Activated CD4-positive, alpha-beta T cell treated with anti-CD3 and anti-CD28 coated beads for 48 hours (primary cell): ENCODE measurements at places on chromosomes 2 and 18.

- no peak for DNase-seq
These were observed 78.8 kb upstream of the TTC39C start for GRCh38 chr18:23935804-23936203.

- no peak for DNase-seq
These were observed 190.5 kb downstream of the RND3 start for GRCh38 chr2:150296770-150297546.

- DNase-seq, result no peak
These were observed 632.5 kb downstream of the BCL11A start for GRCh38 chr2:59920961-59921360.

DNA sequence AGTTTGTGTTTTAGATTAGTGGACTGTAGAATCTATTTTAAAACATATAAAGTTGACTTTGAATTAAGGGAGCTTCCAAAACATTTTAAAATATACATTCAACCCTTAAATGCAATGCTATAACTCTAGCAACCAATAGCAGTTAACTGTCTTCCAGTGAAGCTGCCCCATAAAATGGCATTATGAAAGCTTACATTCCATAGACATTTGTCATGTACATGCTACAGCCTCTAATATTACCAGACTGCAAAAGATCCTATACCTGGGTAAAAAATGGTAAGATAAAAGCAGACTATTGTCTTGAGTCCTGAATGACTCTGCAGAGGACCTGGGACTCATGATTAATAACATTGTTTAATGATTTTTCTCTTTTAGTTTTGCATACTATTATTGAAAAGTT lies 489.4 kb downstream of the LRP1B start:
- no peak for DNase-seq

DNA sequence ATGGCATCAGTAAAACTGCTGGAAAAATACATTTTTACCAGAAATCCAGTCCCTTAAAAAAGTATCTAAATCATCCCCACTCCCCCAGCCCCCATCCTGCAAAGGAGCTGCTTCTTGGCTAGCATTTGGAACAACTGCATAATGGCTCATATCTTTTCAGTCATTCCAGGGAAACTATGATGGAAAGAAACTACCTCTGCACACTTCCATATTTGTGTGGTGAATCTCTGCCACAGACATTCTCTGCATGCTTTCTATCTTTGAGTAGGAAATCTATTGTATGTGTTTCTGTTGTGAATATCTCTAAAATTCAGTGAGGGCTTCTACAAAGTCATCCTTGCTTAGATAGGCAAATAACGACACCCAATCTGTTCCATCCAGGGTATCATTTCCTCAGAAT lies 632.3 kb downstream of the LRP1B start:
- no peak for DNase-seq

GRCh38 chr2:170101789-170102188 lies 76.2 kb upstream of the MYO3B start:
- no peak for DNase-seq

GRCh38 chr2:5695654-5696403 lies 3.6 kb downstream of the SOX11 start:
- DNase-seq, result no peak

DNA sequence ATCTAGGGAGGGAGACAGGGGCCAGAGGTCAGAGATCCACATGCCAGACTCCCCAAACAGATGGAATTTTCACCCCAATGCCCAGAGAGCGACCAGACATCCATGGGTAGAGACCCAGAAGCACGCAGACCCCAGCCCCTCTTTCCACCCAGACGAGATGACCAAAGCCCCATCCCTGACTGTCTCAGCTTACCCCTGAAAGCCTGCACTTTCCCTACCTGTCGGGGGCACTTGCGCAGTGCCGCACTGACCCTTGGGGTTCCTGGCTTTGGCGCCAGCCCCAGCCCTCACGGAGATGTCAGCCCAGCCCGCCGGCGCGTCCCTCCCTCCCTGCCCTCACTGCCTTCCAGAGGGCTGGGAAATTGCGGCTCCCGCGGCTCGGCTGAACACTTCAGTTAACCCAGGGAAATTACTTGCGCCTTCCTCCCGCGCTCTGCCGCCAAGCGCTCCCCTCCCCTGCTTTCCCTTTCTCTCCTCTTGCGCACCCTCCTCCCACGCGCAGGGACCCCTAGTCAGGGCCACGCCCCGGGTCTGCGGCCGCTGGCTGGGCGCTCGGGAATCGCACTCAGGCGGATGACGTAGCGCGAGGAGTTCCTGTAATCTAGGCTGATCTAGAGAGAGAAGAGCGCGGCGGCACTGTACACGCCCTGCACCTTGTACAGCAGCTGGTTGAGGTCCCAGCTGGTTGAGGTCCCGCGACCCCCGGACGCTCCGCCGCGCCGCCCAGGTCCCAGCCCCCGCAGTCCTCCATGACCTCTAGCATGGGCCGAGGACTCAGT lies 12.0 kb downstream of the ALPG start:
- peak; percentile 32 for DNase-seq
